ENCODE measurements at places on chromosomes 5 and 9. TPM values are rescaled to one million over a fixed set of nuclear protein-coding genes. Genes with fewer than 3 reads are reported as not detected.

PCDHGA5 gene
- total RNA-seq: 0.30 TPM

PCDHGA10 gene
- 0.14 TPM for total RNA-seq

DTWD2 gene
- total RNA-seq: 2.6 TPM

GALT gene
- 127 TPM for total RNA-seq

TYRP1 gene
- total RNA-seq: not detected

OR1L6 gene
- not detected for total RNA-seq

CA9 gene
- 1.2 TPM for total RNA-seq

CCL28 gene
- total RNA-seq: 18.0 TPM

GZMA gene
- 250 TPM for total RNA-seq

BARHL1 gene
- not detected for total RNA-seq

NRARP gene
- 1.7 TPM for total RNA-seq

PCDHB13 gene
- not detected for total RNA-seq

RNF20 gene
- 43.7 TPM for total RNA-seq

IL3 gene
- total RNA-seq: not detected

FOXD4 gene
- 0.22 TPM for total RNA-seq

SMIM33 gene
- total RNA-seq: 0.44 TPM

SHISAL2B gene
- total RNA-seq: not detected

SUSD3 gene
- total RNA-seq: 68.0 TPM

GRCh38 chr9:4077499-4078102 lies 222.3 kb downstream of the GLIS3 start:
- DNase-seq: peak; percentile 53

DNA sequence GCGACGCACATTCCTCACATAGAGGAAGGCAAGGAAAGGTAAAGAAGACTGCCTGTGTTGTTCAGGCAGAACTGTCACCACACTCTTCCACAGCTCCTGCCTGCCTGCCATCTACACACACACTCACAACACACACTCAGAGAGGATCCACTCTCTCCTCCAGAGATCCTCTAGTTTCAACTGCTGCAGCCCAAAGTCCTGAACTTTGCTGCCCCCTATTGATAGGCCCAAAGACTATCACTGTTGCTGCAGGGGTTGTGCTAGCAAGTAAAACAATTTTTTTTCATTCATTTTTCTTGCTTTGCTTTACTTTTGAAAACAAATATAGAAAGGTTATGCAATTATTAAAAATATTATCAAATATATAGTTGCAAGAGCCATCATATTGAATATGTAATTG lies 5.9 kb upstream of the CFAP90 start:
- DNase-seq: no peak

GRCh38 chr5:115641948-115642347 lies 16.1 kb upstream of the TMED7 start:
- no peak for DNase-seq

GRCh38 chr5:136907371-136907770 lies 542.0 kb upstream of the TRPC7 start:
- DNase-seq: no peak

- DNase-seq: no peak
Observed at GRCh38 chr9:75072895-75073294, 15.1 kb downstream of the NMRK1 start.

DNA sequence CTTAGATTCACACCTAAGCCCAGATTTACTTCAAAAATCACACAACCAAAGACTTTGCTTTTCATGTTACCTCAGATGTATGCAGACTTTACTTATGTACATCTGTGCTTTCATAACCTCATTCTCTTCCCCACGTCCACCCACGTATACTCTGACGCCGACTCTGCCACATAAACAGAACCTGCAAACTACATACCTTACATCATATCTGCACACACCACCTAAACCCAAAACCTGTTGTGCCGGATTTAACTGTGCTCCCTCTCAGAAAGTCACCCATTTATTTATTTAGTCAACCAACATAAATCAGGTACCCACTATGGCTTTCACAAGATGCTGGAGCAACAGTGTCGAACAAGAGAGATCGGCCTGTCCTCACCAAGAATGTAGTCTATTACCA lies 1.0 kb upstream of the DPYSL3 start:
- no peak for DNase-seq

DNA sequence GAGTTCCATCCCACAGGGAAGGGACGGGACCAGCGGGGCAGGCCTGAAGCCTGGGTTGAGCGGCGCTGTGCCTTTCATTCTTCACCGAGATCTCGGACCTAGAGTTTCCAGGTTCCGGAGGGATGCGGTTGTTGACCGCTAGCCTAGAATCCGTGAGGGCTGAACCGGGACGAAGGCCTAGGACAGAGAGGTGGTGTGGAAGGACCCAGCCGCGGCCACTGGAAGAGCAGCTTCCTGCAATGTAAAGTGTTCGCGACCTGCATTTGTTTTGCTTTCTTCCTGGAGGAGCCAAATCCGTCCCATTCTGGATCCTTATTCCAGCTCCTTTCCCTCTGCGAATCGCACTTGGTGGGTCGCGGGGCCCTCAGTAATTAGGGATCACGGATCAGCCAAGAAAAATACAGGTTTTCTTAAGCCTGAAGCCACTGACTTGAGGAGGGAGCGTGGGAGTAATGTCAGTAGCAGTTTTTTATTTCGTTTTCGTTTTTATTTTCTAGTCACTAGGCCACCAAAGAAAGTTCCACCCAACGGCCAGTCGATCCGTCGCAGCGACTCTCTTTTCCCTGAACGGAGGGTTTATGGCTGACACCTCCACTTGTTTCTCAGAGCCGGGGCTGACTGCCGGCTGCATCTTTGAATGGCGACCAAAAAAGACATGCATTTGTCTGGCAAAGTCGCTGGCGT lies 48.6 kb downstream of the ANXA2R start:
- DNase-seq: peak; percentile 54

DNA sequence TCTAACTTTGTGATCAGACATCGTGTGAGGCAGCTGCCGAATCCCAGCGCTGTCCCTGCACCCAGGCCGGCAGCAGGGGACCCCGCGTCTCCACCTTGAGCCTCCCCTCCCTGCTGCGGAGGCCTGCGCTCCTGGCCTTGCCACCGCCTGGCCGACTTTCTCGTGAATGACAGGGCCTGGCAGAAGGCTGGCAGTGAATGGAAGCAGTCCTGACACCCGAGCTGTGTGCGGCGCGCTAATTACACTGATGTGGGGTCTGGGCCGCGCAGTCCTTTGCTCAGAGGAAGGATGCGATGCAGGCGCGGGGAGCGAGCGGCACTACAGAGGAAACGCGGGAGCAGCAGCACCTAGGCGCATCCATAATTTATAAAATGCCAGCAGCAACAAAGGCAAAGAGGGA lies 40.3 kb downstream of the POU4F3 start:
- DNase-seq: no peak

GRCh38 chr5:127505905-127506304 lies 11.5 kb upstream of the PRRC1 start:
- no peak for DNase-seq

DNA sequence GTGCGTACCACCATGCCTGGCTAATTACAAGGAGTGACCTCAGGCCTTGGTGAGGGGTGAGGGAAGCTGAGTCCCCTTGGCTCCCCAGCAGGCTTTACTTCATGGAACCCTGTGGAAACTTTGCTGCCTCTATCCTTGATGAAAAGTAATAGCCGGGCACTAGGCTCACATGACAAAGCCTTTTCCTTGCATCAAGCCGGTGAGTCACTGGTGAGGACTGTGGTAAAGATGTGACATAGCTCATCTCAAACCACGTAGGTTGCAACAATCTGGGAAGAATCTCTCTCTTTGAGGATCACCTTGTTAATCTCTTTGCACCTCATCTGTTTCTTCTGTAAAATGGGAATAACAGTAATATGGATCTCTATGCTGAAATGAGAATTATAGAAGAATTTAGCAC lies 116.3 kb upstream of the SLC25A48 start:
- DNase-seq: no peak

- no peak for DNase-seq
Observed at GRCh38 chr9:110087605-110088004, 120.4 kb downstream of the C9orf152 start.

GRCh38 chr5:91315701-91316100 lies 67.4 kb downstream of the ARRDC3 start:
- no peak for DNase-seq

- DNase-seq: no peak
Observed at GRCh38 chr9:95010431-95010838, 283.9 kb downstream of the AOPEP start.

- no peak for DNase-seq
Observed at GRCh38 chr5:94969174-94969573, 315.7 kb downstream of the MCTP1 start.

- no peak for DNase-seq
Observed at GRCh38 chr5:74378464-74378863, 262.1 kb downstream of the ENC1 start.

DNA sequence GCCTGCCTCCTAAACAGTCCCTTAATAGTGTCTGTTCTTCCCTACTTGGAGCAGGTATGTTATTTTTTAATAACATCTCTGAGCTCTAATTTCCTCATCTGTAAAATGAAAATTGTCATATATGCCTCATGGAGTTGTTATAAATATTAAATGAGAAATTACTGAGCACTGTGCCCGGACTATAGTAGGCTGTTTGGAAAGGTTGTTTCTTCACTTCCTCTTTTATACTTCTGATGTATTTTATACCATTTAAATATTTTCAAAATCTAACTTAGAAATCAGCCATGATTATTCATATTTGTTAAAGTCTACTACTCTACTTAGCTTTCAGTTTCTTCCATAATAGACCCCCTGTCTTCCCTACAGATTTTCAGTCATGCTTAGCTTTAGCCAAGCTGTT lies 30.5 kb upstream of the HAPLN1 start:
- DNase-seq: no peak

GRCh38 chr9:80968611-80969010 lies 720.7 kb downstream of the TLE1 start:
- no peak for DNase-seq

GRCh38 chr9:69857131-69857530 lies 36.5 kb downstream of the CFAP95 start:
- no peak for DNase-seq

DNA sequence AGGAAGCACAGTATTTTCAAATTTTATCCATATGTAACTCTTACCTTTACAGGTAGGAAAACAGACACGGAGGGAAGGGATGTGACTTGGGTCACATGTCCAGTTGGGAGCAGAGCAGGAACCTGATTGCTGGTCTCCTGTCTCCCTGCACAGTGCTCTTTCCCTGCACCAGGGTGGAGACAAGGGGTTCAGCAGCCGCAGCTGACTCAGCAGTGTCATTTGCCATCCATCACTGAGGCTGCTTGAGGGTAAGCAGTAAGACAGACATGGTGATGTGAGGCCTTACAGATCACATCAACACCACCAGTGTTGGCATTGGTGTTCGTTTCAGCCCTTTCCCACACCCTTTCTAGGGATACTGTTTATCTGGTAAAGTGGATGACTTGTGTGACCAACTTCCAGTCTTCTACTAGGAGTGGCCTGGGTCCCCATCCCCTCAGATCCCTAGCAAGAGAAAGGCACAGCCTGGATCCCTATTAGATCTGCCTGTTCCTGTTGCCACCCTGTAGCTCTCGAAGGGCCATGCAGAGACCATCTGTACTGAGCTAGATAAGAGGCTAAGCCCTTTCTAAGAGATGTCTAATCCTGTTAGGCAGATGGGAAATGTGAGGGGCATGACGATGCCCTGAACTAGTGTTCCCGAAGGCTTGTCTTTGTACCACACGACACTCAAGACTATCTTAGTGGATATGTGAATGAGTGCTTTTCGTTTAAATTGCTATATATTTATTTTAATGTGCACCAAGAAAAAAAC lies 29.1 kb downstream of the FRMPD1 start:
- DNase-seq: no peak

- no peak for DNase-seq
Observed at GRCh38 chr5:82635561-82636288, 357.6 kb upstream of the RPS23 start.

GRCh38 chr5:30959238-30959637 lies 234.2 kb upstream of the CDH6 start:
- no peak for DNase-seq

DNA sequence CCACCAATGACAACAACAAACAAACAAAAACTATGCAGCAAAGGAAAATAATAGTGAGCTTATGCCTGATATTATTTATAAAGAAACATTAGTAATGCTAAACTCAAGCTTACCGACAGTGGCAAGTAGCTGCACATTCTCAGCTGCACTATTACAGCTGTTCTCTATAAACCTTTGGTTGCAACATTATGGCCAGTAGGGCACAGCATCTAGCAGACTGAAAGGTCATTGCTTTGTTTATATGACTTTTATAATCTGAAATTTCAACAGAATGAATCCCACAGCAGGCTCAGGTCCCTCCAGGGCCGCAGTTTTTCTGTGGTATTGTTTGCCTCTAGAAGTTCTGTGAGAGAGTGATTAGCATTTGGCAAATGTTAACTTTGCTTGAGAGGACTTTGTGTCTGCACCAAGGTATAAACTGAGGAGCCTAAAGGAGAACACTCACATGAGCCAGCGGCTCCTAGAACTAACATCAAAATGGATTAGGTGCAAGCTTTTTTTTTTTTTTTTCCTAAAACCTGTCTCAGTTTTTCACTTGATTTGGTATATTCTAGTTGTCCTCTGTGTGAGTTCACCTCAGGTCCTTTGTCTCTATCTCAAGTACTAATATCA lies 58.3 kb downstream of the IZUMO3 start:
- DNase-seq: no peak

DNA sequence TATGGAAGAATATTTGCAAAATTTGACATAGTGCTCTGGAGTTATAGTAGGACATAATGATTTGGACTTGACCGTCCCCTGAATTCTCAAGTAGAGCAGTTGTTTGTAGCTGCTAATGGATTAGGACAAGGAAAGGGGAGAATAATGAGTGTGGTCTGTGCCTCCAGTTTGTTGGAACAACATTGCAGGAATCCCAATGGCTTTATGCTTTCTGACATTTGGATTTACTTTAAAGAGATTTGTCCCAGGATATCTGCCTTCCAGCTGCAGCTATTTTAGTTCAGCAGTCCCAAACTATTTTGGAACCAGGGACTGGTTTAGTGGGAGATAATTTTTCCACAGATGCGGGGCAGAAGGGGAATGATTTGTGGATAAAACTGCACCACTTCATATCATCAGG lies 648.2 kb downstream of the SLCO4C1 start:
- DNase-seq: no peak

DNA sequence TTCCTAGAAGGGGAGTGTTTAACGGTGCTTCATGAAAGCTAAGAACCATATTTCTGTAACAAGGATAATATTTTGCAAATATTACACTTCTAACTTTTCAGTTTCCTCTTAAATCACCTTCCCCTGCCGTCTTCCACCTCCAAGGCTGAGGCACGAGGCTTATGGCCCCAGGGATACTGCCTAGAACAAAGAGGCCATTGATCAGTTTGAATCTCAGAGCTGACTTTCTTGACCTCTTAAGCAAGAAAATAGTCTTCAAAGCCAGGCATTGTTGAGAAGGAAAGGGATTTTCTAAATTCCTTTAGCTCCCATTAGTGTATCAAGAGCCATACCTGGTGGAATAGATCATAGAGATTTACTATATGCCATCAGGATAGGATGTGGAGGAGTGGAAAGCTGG lies 566.2 kb downstream of the BNC2 start:
- no peak for DNase-seq

All from activated naive CD8-positive, alpha-beta T cell treated with anti-CD3 and anti-CD28 coated beads, Interleukin-2, amount 10 ng/mL, durations not matched to agents 7 days and 5 days (primary cell).